KBM-7 (cell line): ENCODE measurements at places on chromosomes 2 and 18.
A peak's percentile ranks its signal among the peaks of the same experiment; 100 is the strongest.

DNA sequence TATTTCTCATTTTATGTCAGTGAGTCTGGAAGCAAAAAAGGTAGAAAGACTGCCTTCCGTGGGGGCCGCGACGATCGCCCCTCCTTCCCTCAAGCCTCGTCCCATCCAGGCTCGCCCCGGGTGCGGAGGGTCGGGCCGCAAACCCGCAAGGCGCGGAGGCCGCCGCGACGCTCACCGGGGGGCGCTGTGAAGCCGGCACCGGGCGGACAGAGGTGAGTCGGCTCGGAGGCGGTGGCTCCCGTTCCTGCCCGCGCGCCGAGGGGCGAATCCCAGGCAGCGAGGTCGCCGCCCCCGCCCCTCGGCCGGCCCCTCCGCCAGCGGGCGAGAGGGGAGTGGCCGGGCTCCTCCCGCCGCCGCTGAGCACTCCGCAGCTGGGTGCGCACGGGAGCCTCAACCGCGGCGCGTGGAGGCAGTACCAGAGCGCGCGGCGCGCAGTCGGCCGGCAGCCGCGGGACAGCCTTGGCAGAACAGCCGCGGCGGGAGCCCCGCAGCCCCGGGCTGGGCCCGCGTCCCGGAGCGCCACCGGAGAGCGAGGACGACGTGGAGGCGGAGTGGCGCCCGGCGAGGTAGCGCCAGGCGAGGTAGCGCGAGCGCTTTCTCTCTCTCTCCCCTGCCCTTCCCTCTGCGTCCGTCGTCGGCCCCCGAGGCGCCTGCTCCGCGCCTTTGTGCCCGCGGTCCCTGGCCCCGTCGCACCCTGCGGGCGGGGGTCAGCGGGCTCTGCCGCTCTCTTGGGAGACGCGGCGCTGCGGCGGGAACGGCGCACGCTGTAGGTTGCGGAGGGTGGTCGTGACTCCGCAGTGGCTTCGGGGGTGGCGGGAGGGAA is at the start of gene MYO1B:
MYO1B (plus strand) TSS at position 359 of the 823 bp plus-strand sequence. CDS start 31,492 bp downstream, outside the sequence.
- DNase-seq, result peak; percentile 84

- no peak for DNase-seq
These were observed 79.2 kb downstream of the SMAD7 start for GRCh38 chr18:48871391-48872166.

GRCh38 chr2:217491271-217491670 is 511.5 kb downstream of the TNS1 start:
- no peak for DNase-seq

- no peak for DNase-seq
These were observed 345.7 kb downstream of the DYSF start for GRCh38 chr2:71799013-71799575.

DNA sequence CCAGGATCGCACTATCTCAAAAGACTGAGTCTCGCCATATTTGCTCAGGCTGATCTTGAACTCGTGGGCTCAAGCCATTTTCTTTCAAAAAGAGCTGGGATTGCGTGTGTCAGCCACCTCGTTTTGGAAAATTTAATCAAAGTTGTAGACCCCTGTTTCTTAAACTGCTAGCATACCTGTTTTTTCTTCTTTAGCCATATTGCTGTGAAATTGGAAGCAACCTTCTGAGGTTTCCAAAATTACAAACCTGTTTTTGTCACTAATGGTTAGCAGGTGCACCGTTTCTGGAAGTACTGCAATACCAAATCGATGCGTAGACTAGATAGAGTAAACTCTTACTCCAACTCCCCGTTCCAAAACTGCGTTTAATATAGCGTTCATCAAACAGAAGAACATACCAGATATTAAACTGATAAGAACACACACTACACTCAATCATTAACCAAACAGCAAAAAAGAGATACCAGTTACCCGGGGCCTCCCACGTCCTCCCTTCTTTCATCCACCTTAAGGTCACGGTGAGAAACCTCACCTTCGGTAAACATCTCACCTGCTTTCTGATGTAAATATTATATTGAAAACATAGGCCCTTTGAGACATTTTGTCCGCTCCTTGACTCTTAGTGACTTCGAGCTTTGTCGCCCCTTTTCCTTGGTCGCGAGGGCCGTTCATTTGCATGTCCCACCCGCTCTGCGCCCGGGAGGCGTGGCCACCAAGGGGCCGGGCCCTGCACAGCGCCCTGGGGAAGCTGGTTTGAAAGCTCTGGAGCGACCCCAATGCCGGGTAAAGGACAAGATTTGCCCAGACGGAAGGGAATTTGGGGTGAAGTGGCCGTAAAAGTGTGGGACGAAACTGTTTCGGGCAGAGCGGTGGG is at the start of gene RNU2-63P:
RNU2-63P (minus strand) TSS at position 462 of the 874 bp plus-strand sequence.
- DNase-seq, result peak; percentile 91

GRCh38 chr18:31413137-31413536 is 34.4 kb upstream of the DSG3 start:
- no peak for DNase-seq

DNA sequence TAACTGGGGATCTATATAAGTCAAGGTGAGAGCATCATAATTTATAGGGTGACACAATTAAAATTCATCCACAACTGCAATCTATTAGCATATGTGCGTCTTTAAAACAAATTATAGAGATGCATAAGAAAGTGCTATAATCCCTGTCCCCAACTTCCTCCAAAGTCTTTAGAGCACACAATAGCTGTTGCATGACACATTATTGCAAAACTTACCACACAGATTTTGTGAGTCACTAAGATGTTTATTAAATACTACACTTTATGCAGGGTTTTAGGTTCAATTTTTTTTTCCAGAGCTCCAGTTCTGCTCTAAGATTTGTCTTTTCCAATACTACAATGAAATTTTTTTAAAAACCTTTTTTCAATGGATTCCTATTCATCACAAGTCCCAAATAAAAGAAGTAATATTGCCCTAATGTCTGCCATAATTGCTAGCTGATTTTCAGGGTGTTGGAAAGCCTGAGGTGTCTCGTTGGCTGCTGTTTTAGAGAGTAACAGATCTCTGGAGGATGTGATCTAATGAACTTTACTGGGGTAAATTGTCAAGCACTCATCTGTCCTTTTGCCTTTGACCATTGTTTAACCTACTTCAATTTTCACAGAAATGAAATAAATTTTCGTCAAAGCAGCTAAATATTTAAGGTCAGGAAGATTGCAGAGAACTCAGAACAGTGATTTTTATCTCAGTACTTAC is 250.5 kb upstream of the NETO1 start:
- DNase-seq, result no peak

- DNase-seq, result no peak
These were observed 53.1 kb upstream of the BBS5 start for GRCh38 chr2:169426069-169426663.

DNA sequence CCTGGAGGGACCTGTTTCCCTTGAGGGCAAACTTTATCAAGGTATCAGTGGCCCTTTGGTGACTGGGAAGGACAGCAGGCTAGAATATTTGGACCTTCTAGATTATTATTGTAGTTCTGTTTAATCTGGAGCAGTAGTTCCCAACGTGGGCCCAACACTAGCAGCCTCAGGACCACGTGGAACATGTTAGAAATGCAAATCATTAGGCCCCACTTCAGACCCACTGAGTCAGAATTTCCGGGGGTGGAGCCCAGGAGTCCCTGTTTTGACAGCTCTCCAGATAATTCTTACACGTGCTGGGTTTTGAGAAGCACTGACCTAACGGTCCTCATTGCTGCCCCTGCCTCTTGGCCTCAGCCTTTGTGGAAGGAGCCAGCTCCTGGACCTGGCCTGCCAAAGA is 25.5 kb upstream of the DYNC2LI1 start:
- no peak for DNase-seq

DNA sequence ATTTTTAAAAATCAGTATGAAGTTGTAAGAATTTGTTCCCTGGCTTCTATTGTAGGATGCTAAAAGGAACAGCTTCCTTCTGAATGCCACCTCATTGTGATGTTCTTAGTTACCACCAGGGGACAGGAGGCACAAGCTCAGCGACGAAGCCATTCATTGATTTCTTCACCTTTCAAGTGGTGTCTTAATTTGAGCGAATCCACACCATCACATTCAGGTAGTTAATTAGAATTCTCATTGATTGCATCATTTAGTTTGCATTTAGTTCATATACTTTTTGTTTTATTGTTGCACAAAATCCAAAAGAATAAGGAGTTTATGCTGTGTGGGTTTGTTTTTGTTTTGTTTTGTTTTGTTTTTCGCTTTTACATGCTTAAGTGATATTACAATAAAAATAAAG is 23.1 kb downstream of the CYP27C1 start:
- DNase-seq, result peak; percentile 56

DNA sequence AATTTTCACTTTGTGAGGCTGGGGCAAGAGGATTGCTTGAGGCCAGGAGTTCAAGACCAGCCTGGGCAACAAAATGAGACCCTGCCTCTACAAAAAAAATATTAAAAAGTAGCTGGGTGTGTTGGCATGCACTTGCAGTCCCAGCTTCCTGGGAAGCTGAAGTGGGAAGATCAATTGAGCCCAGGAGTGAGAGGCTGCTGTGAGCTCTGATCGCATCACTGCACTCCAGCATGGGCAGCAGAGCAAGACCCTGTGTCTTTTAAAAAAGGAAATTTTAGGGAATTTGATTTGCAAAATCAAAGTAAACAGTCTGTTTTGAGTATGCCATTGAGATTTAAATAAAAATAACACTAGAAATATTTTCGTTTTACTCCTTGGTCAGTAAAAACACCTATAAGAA is 27.4 kb downstream of the ATG16L1 start:
- no peak for DNase-seq

DNA sequence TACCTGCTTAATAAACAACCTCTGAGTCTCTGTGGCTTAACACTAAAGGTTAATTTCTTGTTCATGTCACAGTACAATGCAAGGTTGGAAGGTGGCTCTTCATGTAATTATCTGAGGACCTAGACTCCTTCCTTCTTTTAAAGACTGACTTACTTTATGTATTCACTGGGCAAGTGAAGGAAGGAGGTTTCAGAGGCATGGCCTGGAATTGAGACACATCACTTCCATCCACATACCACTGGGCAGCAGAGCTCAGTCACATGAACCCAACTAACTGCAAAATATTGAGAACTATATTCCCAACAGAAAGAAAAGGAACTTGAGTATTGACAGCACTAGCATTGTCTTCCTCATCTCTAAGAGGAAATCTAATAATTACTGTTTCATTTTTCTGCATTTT is 57.5 kb upstream of the FN1 start:
- no peak for DNase-seq

DNA sequence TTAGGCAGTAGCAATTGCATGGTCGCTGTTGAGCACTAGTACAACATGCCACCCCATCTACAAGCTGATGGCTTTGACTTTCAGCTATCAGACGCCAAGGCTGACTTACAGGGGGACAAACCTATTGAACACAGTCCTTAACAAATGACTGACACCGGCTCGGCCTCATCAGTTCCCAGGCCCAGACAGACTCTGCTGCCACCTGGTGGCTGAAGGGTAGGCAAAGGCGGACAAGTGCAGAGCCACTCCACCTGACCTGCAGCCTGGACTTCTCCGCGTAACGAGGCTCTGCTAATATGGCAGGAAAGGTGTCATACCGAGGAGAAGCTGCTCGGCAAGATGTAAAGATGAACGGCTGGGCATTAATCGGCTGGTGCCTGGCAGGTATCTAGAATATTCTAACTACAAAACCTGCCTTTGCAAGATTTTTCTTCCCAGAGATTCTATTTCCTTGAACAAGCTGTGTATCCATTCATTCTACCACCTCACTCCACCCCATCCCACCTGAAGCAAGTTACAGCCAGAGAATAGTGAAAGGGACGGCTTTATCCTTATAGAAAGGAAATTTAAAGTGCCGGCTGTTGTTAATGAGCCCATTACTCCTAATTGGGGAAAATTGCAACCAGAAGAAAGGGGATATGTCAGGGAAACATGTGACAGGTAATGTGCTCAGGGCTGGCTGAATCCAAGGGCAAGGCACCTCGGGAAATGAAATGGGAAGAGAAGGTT is 67.4 kb downstream of the STEAP3 start:
- peak; percentile 21 for DNase-seq

DNA sequence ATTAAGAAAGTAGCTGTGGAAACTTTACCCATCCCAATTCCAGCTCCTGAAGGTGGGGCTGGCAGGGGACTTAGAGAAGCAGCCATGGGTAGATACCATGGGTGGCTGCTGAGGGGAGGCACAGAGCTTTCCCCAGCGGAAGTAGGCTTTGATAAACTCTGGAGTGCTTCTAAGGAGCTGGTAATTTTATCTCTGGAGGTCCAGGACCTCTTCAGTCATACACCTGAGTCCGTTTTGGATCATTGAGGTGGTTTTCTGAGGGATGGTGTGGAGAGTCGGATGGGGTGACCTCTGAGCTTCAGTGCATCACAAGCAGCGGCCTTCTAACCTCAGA is 36.7 kb upstream of the BMP10 start:
- DNase-seq, result no peak

GRCh38 chr18:23300231-23300805 is 152.8 kb upstream of the RIOK3 start:
- DNase-seq, result no peak

DNA sequence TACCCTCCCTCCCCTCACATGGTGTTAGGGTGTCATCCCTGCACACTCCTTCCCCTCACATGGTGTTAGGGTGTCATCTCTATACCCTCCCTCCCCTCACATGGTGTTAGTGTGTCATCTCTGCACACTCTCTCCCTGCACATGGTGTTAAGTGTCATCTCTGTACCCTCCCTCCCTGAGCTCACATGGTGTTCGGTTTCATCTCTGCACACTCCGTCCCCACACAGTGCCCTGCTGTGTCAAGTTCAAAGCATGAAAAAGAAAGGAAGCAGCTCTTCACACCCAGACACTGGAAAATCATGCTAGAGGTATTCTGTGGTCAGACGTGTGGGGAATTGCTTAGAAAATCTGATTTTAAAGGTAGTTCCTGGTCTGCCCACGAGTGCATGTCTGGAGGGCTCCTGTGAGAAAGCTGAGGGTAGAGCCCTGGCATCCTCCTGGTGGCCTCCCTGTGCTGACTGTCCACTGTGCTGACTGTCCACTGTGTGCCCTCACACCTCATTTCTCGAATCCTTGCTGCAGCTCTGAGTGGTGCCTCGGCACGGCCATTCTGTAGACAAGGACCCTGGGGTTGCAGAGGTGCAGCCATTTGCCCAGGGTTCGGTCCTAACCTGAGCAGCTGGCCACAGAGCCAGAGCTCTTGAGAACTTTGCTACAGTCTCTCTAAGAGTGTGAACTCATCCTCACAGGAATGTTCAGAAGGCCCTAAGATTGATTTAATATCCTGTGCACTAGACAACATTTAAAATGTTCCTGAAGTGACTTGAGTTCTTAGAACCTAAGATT is 69.1 kb upstream of the NFATC1 start:
- no peak for DNase-seq

GRCh38 chr18:32200766-32201165 is 10.9 kb downstream of the MEP1B start:
- no peak for DNase-seq

GRCh38 chr2:126911111-126911796 is 12.6 kb downstream of the TEX51 start:
- DNase-seq, result no peak

DNA sequence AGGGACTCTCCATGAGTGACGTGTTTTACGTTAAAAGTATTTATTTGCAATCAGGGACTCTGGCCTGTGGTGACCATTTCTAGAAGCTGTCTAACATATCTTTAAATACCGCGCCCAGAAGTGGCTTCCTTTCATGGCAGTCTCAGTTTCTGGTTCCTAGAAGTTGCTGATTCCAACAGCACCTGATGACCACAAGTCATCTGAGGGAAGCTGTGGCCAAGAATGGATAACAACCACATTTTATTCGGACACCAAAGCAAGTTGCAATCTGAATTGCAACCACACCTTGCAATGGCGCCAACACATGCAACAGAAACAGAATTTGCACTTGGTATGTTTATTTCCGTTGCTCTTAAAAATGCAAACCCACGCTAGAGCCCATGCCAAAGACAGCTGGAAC is 33.1 kb downstream of the MEX3C start:
- no peak for DNase-seq

GRCh38 chr2:40218679-40219078 is 233.2 kb downstream of the SLC8A1 start:
- no peak for DNase-seq
